NCI-H2029 (cell line): ENCODE measurements at places on chromosomes 16 and 17.

GRCh38 chr17:29758255-29758654 lies 135.5 kb upstream of the CORO6 start:
- no peak for DNase-seq

DNA sequence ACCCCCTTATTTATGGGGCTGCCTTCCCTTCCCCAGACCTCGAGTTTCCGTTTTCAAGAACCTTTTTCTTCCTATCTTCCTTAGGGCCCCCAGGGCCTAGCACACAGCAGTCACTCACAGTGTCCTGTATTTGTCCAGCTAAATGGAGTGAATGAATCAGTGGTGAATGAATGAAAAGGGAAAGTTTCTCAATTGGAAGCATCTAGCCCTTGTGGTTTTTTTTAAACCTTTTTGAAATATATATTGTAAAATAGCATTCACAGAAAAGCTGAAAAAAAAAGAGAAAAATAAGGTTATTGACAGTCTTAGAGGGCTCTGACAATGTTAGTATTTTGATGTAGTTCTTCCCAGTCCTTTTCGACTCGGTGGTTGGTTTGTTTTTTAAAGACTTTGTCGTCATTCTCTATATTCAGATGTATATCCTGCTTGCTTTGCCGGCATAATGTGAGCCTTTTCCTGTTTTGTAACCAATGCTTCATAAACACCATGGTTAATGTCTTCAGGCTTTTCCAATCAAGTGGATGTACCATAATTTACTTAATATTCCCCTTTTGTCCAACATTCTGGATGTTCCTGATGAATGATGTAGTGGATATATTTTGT lies 45.3 kb downstream of the RAI1 start:
- no peak for DNase-seq

DNA sequence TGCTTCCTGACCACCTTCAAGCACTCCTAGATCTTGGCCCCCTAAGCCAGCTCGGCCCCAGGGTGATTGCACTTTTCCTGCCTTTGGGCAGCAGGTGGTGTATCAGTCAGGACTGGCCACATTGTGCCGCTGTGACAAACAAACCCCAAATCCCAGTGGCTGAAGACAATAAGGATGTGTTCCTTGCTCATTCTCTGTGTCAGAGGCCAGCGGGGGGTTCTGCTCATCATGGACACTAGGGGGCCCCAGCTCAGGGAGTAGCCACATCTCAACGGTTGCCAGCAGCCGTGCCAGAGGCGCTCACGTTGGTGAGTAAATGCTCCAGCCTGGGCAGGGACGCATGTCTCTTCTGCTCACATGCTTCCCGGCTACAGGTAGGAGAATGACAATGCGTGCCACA lies 60.4 kb downstream of the ZDHHC7 start:
- no peak for DNase-seq

DNA sequence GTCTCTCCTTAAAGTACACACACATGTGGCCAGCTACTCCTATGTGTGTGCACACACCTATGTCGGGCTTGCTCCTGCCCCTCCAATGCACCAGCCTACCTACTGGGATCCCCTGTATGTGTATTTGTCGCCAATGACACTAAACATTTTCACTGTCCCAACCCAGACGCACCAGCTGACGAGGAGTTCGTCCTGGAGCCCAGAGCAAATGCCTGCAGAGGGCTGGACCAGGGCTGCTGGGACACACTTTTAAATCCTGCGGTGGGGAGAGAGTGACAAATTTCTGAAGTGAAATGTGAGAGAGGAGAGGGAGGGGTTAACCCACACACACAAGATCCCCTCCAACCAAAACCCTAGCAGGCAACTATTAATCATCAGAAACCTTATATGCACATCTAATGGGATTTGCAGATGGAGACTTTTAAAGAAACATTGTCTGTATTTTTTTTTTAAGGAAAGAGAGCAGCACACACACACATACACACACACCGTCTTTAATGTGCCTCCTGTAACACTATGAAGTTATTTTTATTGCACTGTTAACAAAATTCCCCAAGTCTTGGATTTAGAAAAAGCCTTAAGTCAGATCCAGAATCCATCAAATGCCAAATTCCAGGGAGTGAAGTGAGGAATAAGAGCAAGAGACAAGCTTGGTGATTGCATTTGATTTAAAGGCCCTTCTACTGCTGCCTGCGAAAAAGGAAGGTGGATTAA lies at the start of gene MEOX1:
Gene MEOX1, minus strand, starts transcription at position 224 of the 714 bp plus-strand sequence. CDS start 388 bp downstream, outside the sequence.
- DNase-seq = no peak

DNA sequence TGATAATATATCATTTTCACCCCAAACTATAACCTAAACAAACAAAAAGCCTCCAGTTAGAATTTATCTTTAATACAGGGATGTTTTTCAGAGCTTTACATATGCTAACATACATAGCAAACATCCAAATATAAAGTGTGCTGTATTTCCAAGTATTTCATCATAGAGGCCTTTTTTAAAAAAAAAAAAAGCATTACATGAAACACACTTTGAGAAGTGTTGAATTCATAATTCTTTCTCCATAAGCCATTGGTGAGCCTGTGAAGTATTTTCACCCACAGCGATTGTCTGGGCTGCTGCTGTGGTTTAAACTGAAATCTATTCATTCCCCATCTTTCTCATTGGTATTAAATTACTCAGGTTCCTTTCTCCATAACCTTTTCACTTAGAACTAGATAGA lies 503.4 kb upstream of the CDH8 start:
- DNase-seq = no peak

- no peak for DNase-seq
Observed at GRCh38 chr16:11735787-11736186, 6.9 kb downstream of the TXNDC11 start.

GRCh38 chr16:49473773-49474172 lies 100.2 kb downstream of the C16orf78 start:
- no peak for DNase-seq
